GM12864 (cell line): ENCODE measurements at places on chromosomes 5 and 9.

DNA sequence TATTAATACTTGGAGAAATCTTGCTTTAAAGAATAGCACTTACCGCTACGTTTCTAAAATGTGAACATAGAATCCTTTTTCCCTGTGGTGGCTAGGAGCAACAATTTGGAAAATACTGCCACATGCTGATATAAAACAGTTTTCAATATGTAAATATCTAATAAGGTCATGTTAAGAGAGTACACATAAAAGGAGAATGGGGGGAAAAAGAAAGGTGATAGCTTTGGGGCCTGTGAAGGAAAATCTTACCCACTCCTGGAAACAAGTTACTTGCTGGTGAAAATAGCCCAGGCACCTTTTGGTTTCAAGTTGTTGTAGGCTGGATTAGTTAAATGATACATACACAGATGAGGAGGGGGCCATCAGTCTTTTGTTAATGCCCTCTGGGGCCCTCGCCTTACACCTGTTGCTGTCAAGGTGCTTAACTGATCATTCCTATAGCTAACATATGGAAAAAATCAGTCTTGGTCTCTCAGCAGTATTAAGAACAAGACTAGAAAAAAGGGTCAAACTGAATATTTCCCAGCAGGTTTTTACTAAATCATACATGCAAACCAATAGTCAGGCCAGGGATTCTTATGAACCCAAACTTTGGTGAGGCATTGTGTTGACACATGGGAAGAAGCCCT lies 24.1 kb downstream of the FYB1 start:
- no peak for DNase-seq

DNA sequence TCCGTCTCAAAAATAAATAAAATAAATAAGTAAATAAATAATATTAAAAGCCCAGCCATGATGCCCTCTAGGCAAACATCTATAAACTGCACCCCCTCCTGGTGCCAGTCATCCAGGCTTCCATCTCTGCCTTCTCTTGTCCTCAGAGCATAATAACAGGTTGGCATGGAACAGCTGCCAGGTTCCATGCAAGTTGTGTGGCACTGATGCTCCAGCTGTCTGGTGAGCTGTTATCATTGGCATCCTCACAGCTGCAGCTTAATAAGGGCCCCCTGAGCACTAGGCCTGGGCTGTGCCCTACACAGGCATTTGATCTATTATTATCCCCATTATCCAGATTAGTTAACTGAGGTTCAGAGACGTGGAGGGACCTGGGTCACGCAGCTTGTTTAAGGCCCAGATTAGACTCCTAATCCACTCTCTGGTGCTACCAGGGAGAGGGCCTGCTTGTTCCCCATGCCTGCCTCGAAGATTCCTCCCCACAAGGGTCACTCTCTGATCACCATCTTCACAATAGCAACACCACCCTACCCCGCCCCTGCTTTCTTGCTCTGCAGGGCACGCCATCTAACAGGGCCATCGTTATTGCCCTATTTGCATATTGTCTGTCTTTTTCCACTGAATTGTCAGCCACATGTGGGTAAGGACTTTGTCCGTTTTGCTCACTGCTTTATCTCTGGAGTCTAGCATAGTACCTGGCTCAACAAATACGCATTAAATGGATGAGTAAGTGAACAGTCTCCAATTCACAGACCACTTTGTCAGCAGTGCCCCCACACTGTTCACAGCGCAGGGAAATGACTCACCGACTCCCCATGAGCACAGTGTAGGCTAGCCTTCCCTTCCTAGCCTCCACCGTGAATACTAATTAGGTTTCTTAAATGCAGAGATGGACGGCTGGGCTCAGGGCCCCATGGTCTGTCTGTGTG lies 1.5 kb upstream of the DNM1 start:
- no peak for DNase-seq

DNA sequence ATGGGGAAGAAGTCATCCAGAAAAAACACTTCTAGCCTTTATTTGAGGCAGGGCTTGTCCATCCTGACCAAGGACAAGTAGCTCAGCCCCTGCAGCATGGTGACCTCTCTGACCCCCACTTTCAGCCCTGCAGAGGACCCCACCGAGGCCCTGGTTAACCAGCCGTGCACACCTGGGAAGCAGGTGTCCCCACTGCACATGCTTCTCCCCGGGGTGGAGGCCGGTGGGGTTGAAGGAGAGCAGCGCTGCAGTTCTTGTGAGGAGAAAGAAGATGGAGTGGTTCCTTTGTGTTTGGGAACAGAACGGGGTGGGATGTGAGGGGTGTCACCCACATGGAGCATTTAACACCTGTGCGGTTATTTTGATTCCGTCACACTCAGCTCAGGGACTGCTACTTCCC lies 21.1 kb upstream of the ZBTB34 start:
- no peak for DNase-seq

DNA sequence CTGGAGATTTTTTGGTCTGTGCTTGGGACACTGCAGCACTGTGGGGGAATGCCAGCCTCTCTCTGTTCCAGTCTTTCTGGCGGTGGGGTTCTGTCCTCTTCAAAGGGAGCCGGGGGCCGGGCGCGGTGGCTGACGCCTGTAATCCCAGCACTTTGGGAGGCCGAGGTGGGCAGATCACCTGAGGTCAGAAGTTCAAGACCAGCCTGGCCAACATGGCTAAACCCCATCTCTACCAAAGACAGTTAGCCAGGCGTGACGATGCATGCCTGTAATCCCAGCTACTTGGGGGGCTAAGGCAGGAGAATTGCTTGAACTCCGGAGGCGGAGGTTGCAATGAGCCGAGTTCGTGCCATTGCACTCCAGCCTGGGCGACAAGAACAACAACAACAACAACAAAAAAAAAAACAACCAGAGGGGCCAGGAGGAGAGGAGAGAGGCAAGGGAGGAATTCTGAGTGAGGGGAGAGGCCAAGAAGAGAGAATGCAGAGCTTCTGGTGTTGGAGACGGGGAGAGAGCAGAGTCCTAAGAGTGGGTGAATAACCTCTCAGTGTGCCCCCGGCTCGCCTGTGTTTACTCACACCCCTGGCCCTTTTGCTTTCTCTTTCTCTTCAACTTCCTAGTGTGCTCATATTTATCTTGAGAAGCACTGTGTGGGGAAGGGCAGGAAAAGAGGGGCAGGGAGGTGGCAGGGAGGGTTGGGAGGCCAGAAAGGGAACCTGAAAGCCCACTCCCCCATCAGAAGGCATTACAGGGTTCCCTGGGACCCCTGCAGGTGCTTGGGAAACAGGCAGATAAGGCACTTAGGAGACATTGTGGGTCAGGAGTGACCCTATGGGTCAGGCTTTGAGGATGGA lies 3.2 kb upstream of the SET start:
- no peak for DNase-seq

DNA sequence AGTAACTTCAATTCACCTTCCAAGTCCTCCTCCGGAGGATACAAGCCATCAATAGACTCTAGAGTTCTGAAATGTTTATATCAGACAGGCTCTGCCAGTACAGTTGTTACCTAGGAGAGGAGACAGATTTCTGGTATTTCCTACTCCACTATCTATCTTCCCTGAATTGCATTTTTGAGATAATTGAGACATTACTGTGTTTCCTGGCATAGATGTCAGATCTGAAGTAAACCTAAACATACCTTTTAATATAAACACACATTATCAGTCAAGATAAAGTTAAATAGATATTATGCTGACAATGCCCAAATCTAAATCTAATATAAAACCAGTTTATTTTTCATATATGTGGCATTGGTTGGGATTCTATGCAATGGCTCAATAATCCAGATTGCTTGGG lies 8.2 kb upstream of the TYRP1 start:
- no peak for DNase-seq

DNA sequence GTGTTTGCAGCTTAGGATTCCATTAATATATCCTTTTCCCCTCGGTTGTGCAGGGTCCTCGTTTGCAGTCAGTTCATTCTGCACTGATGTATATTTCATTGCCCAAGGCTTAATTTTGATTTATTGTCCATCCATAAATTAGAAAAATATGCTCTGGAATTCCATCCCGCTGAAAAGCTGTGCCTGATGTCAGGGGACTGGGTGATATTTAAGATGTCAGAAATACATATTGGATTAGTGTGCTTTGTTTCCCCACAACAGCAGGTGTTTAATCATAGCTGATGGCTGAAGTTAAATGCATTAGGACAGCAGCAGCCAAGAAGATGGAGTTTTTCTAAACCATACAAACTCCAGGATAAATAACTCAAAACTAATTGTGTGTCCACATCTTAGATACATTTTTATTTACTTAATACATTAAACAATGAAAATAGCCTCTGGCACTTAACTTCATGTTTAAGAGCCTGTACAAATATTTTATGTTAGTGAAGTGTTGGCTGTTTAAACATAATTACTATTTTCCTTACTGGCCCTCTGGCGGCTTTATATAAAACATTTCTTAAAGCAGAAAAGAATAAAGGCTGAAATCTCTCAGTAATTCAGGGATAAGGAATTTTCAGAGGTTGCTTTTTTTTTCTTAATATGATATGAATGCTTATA lies 170.4 kb upstream of the TBCA start:
- DNase-seq: no peak

DNA sequence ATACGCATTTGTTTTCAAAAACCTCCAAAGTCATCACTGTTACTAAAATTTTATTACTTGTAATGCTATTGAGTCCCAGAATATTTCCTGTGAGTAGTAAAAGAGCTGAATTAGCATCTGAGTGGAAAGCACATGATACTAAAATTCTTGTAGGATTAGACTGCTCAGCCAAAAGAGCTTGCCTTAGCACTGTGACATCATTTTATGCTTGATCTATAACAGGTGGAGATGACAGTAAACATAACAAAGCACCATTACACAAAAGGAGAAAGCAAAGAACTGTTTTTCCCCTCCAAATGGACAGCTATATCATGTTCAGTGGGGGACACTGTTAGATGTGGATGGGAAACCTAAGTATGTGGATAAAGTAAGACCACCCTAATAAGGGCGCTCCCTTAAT lies 5.8 kb upstream of the JAK2 start:
- DNase-seq: no peak

GRCh38 chr9:38708759-38709158 lies 11.2 kb downstream of the FAM240B start:
- DNase-seq: no peak

- DNase-seq: no peak
Observed at GRCh38 chr9:5492965-5493678, 17.2 kb upstream of the PDCD1LG2 start.

DNA sequence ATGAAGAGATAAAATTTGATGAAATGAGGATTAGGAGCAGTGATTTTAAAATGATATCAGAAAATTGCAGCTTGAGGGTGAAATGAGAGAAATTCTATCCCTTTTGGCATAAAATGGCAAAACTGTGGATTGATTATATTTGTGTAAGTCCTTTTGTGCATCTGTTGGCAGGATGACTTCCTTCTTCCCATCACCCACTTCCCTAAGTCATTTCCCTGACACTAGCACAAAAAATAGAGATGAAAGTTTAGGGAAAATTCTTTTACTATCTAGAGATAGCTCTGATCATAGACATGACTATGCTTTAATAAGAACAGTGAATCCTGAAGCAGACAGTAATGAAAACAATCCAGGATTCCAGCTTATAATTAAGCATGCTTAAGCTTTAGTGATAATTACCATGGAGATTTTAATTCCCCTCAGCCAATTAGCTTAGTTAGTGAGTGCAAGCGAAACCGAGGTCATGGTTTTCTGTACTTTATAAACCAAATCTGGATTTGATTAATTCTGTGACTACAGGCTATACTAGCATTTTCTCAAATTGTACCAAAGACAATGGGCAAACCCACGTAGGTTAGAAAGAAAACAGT lies 163.6 kb upstream of the TARS1 start:
- no peak for DNase-seq

DNA sequence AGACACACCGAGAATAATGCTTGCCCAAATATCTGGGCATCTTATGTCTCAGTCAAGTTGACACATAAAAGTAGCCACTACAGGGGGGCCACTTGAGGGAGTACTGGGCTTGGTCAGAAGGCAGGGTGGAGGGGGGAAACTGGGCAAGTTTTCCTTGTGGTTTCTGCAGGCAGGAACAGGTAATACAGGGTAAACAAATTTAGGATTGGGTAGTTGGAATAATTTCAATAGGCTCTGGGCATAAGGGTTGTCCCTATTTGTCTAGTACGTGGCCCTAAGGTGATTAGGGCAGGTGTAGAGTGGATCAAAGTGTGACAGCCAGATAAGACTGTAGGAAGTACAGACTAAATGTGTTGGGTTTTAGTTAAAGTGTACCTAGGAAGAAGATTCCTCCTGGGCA lies 353.1 kb downstream of the TLE4 start:
- DNase-seq: no peak

GRCh38 chr5:73686912-73687311 lies 60.9 kb downstream of the ARHGEF28 start:
- no peak for DNase-seq

GRCh38 chr5:3615217-3615616 lies 19.6 kb downstream of the IRX1 start:
- no peak for DNase-seq

GRCh38 chr5:123414974-123415373 lies 8.2 kb downstream of the CEP120 start:
- DNase-seq: no peak

DNA sequence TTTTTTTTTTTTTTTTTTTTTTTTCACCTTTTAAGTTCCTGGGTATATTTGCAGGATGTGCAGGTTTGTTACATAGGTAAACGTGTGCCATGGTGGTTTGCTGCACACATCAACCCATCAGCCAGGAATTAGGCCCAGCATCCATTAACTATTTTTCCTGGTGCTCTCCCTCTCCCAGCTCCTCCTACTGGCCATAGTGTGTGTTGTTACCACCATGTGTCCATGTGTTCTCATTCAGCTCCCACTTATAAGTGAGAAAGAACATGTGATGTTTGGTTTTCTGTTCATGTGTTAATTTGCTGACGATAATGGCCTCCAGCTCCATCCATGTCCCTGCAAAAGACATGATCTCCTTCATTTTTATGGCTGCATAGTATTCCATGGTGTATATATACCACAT lies 350.5 kb downstream of the MAN2A1 start:
- DNase-seq: no peak

DNA sequence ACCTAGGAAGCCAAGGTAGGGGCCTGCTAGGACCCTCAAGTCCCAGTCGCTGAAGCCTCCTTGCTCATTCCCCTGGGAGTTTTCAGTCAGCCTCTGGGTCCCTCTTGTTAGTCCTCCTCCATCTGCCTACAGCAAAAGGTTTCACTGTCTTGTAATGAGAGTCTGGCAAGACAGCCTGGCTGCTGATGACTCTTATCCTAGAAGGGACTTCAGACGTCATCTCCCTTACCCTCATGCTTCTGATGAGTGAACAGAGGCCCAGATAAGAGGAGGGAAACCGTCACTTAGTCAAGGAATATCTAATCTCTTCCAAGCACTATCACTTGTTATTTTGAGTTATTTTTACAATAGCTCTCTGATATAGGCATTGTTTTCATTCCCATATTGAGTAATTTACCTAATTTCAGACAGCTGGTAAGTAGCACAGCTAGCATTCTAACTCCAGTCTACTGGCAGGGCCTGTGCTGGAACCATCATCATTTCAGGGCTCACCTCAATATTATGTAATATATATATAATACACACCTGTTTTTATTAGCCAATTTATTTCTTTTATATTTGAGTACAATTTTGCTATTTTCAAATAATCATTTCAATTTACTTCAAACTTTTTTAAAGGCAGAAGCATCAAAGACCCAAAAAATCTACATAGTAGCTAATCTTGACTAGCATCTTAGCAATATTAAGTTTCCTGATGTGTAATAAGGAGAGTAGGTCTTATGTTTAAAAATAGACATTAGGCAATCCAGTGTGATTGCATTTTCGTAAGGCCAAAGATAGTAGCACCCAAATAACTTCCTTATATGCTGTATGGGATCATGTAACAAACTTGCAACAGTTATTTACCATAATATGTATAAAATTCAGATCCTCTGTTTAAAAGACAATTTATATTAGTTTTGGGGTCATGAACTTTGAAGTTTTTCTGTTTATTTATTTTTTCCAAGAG lies 7.9 kb downstream of the CMYA5 start:
- no peak for DNase-seq

GRCh38 chr9:127810378-127811187 lies 7.9 kb downstream of the FPGS start:
- no peak for DNase-seq
